ENCODE measurements at places on chromosomes 6 and 20.

DNA sequence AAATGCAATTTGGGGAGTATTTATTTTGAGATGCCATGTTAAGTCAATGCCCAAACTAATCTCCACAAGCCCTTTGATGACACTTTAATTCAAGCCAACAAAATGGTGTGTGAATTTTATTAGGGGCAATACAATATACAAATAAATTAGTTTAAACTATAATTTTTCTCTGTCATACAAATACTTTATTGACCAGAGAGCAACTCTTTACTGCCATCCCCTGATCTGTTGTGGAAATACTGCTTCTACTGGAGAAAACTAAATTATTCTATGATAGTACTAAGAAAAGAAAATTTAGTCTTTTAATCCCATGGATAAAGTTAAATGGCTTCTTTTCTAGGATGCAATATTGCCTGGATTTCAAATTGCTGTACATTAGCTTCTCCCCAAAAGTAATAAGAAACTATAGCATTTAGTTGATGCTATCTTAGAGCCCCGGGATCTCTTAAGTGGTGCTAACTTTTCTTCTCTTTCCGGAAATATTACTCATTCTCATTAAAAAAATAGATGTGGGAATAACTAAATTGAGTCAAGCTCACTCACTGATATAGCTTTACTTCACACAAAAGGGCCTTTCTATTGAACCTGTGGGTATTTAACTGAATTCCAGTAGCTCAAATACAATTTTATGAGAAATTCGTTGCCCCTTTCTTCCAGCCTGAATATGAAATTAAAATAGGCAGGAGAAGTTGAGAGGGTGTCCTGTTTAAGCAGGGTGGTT is 49.2 kb downstream of the SMPDL3A start:
- no peak for DNase-seq

GRCh38 chr20:53576586-53577318 is 16.9 kb downstream of the ZNF217 start:
- no peak for DNase-seq

DNA sequence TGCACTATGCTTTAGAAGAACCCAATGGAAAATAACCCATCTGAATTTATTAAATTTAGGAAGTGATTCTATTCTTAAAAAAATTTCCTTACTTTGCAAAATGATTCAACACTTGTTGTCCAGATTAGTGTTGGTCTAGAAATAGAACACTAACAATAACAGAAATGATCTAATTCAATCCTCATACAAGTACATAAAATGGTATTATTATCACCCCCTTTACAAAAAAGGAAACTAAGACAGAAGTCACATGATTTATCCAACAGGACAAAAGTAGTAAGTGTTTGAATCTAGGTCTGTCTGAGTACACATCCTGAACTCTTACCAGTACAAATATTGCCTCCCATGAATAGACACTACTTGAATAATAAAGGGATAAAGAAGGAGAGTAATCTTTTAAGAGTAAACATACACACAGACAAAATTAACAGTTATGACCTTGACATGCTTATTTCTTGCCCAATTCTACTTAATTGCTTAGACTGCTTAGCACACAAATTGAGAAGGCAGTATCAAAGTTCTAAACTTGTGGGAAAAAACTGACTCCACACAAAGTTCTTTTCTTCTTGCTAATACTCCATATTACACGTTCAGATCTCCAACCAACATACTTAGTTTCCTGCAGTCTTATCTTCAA is 195.4 kb upstream of the RUNX2 start:
- DNase-seq, result no peak

- no peak for DNase-seq
Measured at GRCh38 chr6:38040254-38040653, 220.7 kb downstream of the ZFAND3 start.

DNA sequence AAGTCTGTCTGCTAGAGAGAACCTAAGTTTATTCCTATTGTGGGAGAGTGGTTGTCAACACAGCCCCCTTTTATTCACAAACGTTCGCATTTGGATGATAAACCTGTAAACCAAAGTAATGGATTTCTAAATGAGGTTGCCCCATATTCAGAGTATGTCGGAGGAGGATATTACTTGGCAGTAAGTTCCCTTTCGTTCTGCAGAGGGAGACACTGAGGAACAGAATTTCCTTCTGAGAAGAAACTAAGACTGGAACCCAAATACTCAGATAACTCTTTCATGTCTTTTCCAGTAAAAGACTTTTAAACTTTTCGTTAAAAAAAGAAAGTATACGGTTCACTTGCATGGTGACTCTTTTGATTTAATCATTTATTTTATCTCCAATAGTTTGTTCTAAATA is 754.6 kb upstream of the MMS22L start:
- no peak for DNase-seq

DNA sequence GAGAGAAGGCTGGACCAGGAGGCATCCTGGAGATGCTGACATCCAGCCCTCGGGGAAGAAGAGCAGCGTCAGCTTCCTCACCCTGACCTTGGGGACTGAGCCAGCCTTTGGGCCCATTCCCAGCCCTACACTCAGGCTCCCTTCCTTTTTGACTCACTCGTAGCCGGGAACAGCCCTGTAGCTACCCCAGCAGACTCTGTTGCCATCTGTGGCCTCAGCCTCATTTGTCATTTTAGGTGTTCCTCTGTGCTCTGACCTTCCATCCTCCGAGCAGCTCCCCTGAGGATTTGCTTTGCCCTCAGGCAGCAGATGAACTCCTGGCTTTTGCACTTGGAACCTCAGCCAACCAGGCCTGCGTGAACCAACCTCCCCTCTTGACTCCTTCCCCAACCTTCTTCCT is 67.5 kb downstream of the ELOVL2 start:
- DNase-seq, result no peak

GRCh38 chr6:20479060-20479459 is 55.2 kb upstream of the CDKAL1 start:
- no peak for DNase-seq

- DNase-seq, result peak; percentile 64
Measured at GRCh38 chr6:155528982-155529453, 73.4 kb upstream of the NOX3 start.

DNA sequence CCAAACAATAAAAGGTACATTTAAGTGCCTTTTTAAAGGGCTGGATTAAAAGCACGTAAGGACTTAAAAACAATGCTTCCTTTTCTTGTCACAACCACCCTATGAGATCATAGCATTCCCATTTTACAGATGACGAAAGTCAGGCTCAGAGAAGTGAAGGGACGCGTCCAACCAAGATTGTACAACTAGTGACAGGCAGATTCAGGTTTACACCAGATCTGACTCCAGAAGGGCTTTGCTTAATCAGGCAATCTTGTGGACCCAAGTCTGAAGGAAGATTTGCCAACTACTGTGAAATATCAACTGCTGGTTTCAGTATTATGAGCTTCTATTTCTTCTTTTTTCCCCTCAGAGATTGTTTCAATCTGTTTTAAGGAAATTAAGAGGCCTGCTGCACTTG is 877 bp downstream of the ENPP4 start:
- no peak for DNase-seq

- no peak for DNase-seq
Measured at GRCh38 chr20:4112481-4113421, 97.4 kb upstream of the RNF24 start.

DNA sequence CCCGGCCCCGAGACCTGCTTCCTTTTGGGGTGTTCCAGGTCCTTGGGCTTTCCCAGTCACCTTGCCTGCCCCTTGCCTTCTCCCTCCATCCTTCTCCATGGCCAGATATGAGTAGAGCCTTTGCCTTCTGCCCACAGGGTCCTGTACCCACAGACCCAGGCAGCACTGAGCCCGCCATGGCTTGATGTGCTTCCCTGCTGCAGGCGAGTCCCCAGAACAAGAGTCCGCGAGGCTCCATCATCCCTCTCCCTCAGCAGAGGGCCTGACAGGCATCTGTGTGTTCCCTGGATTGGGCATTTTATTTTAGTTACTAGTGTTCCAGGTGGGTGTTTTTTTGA is 21.9 kb downstream of the PYGB start:
- DNase-seq, result no peak

DNA sequence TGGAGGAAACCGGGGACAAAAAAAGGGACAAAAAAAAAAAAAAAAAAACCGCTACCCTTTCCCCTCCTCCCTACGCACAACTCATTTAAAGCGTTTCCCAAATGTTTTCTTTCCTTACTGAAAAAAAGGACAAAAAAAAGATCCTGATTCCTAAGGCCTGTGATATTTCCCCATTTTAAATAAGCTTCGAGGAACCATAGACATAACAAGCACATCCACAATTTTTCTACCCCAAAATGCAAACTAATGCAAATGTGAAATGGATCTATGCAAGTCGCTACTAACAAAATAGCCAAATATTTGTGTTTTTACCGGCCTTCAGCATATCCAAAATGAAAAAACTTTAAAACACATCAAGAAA is 1.4 kb upstream of the ZNF217 start:
- no peak for DNase-seq

DNA sequence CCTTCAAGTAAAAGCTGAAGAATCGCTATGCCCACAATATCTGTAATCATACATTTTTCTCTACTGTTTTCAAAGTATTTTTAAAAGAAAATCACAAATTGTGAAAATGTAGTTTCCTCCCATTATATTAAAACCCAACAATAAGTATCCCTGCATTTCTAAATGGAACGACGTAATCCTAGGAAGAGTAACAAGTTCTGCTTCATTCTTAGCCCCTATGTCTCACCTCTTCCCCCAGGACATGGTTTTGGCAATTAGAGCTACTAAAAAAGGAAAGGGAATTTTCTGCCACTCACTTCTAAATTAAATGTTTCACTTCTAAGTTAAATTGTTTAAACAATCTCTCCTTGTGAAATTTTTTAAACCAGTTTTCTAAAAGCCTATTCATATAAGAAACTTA is 47.4 kb downstream of the TBPL1 start:
- DNase-seq, result no peak

- no peak for DNase-seq
Measured at GRCh38 chr20:258963-259362, 1.4 kb downstream of the DEFB132 start.

- no peak for DNase-seq
Measured at GRCh38 chr6:41469156-41470028, 76.8 kb upstream of the FOXP4 start.

DNA sequence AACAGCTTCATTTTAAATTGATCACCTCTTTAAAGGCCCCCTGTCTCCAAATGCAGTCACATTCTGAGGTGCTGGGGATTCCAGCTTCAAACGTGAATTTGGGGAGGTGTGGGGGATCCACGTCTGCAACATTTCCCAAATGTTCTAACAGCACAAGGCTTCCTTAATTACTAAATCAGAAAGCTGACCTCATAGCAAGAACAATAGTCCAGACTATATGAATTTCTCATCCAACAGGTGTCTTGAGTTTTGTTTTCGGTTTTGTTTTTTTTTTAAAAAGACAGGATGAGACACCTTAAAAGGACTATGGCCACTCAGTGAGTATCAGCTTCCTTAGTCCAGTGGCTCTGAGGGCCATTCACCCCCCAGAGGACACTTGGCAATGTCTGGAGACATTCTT is 11.5 kb downstream of the ATP9A start:
- no peak for DNase-seq

DNA sequence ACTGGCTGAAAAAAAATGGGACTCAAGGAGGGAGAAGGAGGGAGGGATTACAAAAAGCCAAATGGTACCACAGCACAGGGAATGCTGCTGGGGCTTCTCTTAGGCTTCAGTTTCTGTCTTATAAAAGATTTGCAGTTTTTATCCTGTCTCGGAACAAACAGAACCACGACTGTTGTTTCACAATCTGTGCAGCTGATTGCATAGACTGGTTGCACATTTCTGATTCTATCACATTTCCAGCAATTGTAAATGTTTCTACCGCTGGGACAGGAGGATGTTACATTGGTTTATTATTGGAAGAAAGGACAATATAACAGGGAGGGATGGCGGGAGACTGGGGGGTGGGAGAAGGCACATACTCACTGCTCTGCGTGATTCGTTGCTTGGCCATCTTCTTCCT is 73.5 kb upstream of the ARID1B start:
- no peak for DNase-seq

DNA sequence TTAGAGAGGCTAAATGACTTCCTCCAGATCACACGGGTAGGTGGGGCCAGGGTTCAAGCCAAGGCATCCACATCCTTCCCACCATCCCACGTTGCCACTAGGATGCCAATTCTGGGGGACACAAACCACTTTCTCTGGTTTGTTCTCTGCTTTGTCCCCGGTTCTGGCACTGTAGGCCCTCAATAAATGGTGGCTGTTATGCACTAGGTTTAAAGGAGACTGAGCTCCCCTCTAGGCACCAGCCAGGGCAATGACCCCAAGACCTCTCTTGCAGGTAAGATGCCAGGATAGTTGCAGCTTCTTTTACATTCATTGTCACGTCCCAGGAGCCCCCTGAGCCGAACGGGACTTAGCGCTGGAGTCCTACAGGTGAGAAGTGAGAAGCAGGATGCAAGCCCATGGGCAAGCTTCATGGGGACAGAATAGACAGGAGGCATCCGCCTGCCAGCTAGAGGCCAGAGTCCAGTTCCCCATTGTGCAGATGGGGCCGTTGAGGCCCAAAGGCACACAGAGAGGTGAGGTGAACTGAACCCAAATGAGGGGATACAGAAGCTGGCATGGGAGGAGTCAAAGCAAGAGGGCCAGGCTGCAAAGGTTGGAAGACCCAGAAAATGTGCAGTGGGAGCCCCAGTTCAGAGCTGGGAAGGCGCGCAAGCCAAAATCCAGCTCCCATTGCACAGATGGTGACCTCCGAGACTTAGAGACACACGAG is 677 bp downstream of the PXMP4 start:
- no peak for DNase-seq

DNA sequence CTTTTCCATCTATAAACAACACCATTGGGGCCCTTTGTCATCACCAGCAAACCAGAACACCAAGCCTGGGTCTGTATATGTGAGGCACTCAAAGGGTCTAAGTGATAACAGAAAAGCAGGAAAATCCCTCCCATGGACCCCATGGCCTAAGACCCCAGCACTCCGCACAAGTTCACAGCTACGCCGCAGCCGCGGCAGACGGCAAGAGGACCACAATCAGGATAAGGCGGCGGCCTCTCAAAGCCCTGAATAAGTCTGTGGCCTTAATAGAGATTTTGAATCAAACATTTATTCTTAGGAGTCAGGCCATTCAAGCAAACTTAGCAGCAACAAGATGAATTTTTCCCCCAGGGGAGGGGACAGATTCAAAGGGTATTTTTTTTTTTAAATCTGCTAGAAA is 2.9 kb downstream of the ZBTB46 start:
- DNase-seq, result no peak

- no peak for DNase-seq
Measured at GRCh38 chr20:20663841-20664240, 48.6 kb downstream of the RALGAPA2 start.

GRCh38 chr20:60976913-60977312 is 275.1 kb upstream of the CDH4 start:
- DNase-seq, result no peak

DNA sequence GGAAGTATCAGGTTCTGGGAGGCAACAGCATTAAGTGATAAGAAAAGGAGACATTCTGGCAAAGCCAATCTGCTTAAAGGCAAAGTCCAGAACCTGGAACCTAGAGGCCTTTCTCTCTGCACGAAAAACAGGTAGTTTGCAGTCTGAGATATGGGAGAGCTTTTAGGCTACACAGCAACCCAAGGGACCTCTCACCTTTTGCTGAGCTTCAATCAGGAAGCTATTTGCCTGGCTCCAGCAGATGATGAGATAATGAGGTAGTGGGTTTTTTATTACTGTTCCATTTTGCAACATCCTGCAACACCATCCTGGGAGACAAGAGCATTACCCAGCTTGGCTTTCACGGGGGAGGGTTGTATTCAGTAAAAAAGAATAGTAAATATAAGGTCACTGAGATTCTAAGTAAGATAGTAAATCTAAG is 143.1 kb downstream of the ADGRG6 start:
- DNase-seq, result no peak

- no peak for DNase-seq
Measured at GRCh38 chr20:45266977-45267376, 12.6 kb upstream of the SLPI start.

- DNase-seq, result peak; percentile 85
Measured at GRCh38 chr6:82396964-82397751, 33.5 kb downstream of the TPBG start.
